KG1 (cell line): ENCODE measurements at places on chromosomes 7 and 10.

GRCh38 chr7:51927738-51928137 lies 611.1 kb upstream of the COBL start:
- no peak for DNase-seq

GRCh38 chr10:124696446-124697392 lies 47.5 kb downstream of the FAM53B start:
- no peak for DNase-seq

GRCh38 chr10:54904833-54905232 lies 103.8 kb upstream of the PCDH15 start:
- no peak for DNase-seq

DNA sequence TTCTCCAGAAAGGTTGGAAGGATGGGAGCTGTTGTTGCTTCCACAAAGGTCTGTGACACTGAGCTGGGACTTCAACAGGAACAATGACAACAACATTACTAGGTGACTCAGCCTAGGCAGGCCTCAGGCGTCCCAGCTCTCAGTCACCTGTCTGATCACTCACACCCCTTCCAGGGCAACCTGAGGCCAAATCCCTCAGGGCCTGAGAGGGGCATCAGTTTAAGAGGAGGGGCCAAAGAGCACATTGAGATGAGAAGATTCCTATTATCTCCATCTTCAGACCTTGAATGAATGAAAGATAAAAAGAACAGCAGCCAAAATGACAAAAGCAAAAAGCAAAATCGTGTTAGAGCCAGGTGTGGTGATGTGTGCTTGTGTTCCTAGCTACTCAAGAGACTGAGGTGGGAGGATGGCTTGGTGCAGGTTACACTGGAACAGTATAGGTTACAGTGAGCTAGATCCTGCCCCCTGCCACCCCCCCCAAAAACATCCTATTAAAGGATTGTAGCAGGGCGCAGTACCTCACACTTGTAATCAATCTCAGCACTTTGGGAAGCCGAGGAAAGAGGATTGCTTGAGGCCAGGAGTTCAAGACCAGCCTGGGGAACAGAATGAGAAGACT lies at the start of gene ATG9B:
Gene ATG9B, minus strand, starts transcription at position 60 of the 622 bp plus-strand sequence. CDS start 71 bp downstream, outside the sequence.
- no peak for DNase-seq

- DNase-seq, result no peak
These were observed 222.9 kb downstream of the CHRM2 start for GRCh38 chr7:137091396-137091795.

DNA sequence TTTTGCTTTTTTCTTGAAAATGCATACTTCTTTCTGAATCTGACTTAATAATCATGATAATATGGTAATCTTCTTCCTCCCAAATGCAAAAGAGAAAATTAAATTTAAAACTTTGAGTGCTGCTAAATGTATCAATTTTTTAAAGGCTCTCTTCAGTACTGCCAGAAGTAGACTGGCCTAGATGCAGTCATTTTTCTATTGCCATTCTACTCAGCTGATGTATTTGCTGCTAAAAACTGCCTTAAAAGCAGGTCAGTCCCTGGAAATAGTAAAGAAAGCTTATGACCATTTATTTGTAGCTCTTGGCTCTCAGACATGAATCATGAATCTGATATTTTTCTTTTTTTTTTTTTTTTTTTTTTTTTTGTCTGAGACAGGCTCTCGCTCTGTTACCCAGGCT lies 28.5 kb downstream of the NAPEPLD start:
- DNase-seq, result no peak

DNA sequence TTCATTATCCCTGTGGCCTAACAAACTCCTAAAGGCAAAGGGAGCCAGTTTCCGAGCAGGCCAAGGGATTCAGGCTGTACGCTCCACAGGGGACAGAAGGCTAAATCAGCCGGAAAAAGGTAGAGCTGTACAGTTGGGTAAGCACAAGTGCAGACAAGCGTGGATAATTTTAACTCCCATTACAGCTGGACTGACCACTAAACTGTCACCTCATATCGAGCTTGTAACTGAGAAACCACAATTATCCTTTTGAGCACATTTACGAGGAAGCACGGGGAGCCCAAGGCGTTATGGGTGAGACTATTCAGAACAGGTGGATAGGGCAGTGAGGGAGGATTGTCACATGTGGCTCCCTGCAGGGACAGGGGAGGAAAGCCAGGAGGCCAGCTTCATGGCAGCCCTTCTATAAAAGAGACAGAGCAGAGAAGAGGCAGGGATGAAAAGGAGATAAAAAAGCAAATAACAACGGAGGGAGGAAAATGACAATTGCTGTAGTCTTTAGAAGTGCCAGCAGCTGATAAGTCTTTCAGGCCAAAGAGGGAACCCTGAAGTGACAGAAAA lies 288.0 kb downstream of the FGFR2 start:
- DNase-seq, result no peak

- no peak for DNase-seq
These were observed 1.5 kb downstream of the UNC5B start for GRCh38 chr10:71213761-71214440.

DNA sequence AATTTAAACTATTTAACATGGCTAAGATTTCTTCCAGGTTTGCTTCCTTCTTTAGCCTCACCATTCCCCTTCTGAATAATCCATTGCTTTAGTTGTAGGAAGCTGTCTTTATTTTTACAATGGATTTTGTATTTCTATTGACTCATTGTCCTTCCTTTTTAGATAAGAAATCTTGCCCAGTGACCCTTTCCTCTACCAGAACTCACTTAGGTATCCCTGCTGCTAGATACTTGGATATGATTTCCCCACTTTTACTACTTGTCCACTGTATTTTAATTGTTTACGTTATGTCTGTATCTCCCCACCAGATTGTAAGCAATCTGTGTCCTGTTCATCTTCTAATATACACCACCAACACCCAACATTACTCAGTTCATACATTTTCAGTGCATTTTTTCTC lies 47.7 kb upstream of the MDFIC start:
- no peak for DNase-seq

DNA sequence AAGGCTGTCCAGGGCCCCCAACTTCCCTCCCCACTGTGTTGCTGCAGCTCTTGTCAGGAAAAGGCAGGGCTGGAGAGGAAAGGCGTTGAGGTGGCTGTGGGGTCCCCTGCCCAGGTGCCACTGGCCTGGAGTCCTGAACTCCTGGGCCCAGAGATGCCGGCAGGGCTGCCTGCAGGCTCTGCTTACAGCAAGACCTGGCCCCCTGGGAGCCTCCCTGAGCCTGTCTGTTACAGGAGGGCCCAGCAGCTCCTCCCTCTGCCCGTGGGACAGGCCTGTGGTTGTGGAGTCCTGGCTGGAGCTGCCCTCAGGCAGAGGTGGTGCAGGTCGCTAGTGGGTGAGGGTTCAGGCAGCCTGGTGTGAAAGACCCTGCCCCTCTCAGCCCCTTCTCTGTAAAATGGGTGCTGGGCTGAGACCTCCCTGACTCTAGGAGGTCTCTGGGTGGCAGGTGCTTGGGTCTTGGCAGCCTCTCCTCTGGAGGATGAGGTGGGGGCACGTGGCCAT lies 9.9 kb downstream of the ANTXRL start:
- no peak for DNase-seq

GRCh38 chr10:54854389-54854788 lies 53.4 kb upstream of the PCDH15 start:
- DNase-seq, result no peak

GRCh38 chr10:93773120-93773519 lies 15.4 kb downstream of the LGI1 start:
- DNase-seq, result no peak

DNA sequence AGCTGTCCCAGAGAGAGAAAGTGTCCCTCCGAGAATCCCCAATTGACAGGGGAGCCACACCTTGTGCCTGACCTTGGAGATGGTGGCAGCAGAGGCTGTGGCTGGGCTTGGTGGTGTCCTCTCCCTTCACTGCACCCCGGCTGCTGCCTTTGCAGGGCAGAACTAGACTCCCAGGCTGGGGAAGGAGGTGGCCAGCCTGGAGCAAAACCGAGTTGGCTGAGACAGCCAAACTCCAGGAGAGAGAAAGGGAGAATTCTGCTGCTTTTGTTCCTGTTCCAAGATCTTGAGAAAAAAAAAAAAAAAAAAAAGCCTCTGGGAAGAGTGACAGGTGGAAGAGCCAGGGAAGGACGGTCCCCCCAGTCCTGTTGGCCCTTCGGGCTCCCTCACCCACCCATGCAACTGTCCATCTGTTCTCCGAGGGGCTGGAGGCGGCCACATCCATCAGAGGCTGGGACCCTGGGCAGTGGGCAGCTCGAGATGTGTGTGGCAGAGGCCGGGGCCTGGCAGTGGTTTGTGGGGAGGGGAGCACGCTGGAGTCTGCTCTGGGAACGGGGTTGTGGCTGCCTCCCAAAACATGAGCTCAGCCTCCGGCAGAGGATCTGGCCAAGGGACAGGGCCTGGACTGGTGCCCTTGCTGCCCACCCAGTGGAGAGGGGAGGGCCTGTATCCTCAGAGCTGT lies 35.5 kb downstream of the CLIP2 start:
- no peak for DNase-seq

DNA sequence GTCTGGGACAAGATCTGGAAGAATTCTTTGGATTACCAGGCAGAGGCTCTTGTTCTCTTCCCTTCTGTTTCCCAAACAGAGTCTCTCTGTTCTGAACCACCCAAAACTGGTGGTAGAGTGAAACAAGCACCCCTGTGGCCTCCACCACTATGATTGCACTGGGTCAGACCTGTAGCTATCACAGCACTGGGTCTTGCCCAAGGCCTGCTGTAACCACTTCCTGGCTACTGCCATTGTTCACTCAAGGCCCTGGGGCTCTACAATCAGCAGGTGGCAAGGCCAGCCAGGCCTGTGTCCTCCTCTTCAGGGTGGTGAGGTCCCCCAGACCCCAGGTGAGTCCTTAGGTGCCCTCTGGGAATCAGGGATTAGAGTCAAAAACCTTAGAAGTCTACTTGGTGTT lies 4.1 kb upstream of the LRRC17 start:
- DNase-seq, result no peak

- DNase-seq, result no peak
These were observed 42.2 kb downstream of the AHR start for GRCh38 chr7:17340655-17341054.

- DNase-seq, result no peak
These were observed 107.4 kb downstream of the FAM204A start for GRCh38 chr10:118234683-118235082.

DNA sequence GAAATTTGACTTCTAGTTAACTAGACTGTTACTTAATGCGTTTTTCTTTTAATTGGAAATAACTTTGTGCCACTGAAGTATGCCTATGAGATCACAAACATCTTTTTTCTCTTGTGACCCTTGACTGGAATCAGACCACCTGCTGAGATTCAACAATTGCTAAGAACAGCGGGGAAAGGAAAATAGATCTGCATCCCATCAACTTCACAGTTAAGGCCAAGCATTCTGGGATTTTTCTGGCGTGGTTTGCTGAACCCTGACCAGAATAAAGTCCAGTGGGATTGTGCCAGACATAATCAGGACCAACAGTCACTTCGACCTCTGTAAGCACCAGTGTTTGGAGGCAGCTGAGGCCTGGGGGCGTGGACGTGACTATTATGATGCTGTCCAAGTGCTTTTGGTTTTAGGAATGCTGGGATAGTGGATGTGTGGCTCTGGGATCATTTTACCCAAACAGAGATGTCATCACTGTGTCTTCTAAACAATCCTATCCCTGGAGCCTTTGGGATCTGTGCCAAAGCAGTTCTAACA lies 373.3 kb upstream of the PRKCQ start:
- no peak for DNase-seq

DNA sequence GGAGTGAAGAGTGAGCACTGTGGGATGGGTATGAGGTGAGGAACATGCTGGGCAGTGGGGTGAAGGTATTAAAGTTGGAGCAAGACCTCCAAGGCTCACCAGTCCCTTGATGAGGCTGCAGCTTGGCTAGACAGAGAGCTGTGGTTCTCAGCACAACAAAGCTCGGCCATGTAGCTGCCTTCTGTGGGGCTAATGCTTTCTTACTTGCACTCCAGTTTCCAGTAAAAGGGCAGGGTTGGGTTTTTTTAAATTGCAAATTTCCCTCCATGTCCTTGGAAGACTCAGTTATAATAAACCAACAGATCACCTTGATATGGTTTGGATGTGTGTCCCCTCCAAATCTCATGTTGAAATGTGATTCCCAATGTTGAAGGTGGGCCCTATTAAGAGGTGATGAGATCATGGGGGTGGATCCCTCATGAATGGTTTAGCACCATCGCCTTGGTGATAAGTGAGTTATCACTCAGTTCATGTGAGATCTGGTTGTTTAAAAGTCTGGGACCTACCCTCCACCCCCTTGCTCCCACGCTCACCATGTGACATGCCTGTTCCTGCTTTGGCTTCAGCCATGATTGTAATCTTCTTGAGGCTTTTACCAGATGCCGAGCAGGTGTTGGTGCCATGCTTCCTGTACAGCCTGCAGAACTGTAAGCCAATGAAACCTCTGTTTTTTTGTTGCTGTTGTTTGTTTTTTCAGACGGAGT lies 55.9 kb downstream of the ATXN7L1 start:
- no peak for DNase-seq

DNA sequence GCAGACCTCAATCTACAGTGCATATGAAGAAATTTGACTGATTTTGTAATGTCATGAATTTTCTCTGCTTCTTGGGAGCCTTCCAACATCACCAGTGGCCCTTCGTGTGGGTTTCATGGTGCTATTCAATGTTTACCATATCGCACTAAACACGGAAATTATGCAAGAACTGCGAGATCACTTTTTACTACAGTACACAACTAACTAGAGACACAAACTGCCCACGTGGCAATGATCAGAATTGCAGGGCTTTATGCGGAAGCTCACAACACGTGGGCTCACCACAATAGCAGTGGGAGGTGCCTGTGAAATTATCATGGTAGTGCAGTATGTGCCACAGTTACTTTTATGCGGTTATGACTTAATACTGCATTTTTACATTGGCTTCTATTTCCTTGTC lies 449.7 kb upstream of the KLF6 start:
- no peak for DNase-seq

DNA sequence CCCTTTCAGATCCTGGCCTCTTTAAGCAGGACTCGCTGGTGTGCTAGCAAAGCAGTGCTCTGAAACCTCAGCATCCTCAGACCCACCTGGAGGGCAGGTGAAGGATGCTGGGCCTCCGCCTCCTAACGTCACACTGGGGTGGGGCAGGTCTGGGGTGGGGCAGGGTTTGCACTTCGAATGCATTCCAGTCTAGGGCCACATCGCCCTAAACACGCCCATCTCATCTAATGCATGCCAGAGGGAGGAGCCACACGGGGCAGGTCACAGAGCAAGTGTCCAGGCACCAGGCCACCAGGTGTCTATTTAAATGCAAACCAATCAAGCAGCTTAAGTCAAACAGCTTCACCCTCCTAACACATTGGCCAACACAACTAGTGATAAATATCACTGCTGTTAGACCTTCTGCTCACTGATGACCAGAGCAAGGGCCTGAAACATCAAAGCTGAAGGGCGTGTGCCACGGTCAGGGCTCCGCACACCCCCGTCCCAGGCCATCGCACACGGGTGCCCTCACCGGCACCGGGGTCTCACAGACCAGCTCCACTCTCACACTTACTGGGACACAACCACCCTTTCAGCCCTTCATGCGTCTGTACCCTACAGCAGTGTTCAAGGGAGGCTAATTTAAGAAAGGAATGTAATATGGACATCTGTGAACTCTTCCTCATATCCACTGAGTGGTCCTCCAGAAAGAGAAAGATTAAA lies 47.1 kb downstream of the DIP2C start:
- DNase-seq, result no peak
